ENCODE measurements at places on chromosomes 4 and X.

- DNase-seq: no peak
Observed at GRCh38 chr4:2930758-2931511, 32.3 kb downstream of the NOP14 start.

DNA sequence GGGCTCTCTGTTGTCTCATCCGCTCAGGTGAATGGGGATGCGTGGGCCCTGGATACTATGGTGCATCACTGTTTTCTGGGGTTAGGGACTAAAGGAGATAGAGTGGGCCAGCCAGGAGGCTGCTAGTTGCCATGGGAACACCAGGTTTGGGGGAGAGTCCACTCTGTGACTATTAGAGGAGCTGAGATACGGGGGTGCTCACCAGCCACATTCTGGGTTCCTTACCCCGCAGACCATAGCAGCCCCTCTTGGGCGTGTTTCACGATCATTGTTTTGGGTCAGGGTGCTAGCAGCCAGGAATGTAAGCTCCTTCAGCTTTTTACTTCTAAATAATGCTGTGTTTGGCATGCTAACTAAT is 4.6 kb downstream of the EFNB1 start:
- DNase-seq: no peak

DNA sequence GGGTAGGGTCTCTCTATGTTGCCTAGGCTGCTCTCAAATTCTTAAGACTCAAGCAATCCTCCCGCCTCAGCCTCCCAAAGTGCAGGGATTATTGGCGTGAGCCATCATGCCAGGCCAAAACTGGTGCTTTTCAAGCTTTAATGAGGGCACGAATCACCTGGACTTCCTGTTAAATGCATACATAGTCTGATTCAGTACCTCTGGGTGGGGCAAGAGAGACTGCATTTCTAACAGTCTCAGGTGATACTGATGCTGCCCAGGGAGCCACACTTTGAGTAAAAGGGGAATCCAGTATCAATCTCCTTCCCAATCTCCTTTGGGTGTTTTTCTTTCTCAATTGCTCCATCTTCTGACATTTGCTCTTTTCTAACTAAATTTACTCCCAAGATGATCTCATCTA is 96.5 kb downstream of the SH3RF1 start:
- DNase-seq: no peak

DNA sequence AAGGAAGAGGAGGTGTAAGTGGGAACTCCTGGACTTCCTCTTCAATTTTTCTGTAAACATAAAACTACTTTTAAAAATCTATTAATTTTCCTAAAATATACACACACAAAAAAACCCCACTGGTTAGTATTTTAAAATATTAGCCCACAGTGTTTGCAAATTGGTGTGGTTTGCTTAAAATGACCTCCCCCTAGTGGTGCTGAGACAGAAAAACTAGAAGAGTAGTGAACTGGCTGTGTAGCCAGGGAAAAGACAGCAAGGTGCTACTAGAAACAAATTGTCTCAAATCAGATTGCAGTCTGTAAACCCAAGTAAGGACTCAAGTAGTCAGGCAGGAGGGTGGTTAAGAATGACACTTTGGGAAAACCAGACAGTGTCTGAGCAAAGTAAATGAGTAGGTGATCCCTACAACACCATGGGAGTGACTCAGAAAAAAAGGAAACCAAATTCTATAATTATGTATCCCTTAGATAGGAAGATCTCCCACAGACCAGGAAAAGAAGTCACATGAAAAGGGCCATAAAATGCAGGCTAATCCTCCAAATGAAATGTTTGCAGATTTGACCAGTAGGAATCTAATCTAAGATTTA is 26.0 kb downstream of the AMTN start:
- no peak for DNase-seq

- no peak for DNase-seq
Observed at GRCh38 chr4:93764639-93765246, 63.8 kb upstream of the ATOH1 start.

DNA sequence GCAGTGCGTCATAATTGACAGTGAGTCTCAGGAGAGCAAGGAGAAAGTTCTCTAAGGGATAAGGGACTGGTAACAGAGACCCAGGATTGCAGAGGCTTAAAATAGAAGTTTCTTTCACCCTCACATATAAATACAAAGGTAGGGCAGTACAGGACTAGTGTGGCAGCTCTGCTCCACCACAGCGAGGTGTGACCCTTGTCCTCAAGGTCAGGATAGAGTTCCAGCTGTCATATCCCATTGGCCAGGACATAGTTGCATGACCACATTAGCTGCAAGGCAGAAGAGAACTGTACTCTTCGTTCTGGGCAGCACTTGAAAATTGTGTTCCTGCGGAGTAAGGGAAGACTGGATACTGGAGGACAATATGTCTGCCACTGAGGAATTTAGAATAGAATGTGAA is 94.5 kb downstream of the RS1 start:
- DNase-seq: no peak

DNA sequence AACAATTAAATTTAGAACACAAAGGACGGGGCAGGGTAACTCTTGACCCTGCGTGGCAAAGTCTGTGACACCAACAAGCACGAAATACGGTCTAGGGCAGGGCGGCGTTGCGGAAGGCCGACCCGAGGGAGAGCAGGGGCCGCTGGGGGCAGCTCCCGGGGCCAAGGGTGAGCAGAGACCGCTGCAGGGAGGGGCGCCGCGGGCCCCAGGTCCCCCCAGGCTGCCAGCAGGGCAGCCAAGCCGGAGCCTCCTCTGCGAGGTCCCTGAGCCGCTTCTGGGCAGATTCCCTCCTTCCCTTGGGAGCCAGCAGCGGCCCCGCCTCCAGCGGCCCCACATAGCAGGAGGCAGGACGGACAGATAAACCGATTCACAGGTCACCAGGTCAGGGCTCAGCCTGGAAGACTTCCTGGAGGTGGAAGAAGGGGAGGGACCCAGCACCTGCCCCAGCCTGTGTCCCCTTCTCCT is 90.2 kb downstream of the FAM53A start:
- no peak for DNase-seq

GRCh38 chr4:76892601-76893000 is 5.3 kb downstream of the SOWAHB start:
- DNase-seq: no peak

DNA sequence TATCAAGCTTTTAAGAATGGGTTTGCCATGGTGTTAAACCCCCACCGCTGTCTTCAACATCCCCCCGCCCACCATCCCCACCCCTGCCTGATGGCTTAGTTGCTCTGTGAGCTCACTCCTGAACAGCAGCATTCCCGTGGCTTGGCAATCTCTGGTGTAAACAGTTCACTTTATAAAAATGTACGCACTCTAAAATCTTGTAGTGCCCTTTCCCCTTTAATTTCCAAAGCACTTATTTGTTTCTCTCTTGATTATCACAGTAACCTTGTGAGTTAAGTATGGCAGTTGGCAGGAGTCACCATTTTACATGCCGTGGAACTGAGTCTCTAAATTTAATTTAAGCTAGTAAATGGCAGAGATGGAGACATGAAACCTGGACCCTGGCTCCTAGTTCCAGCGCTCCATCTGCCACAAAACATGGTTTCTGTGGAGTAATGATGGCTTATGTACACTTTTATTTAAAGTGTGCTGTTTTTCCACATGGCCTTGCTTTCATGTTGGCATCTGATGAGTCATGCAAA is 123.1 kb downstream of the AFF1 start:
- DNase-seq: no peak

GRCh38 chrX:77014377-77015372 is 432.5 kb upstream of the FGF16 start:
- DNase-seq: no peak

GRCh38 chr4:125392694-125393093 is 77.9 kb downstream of the FAT4 start:
- DNase-seq: no peak

DNA sequence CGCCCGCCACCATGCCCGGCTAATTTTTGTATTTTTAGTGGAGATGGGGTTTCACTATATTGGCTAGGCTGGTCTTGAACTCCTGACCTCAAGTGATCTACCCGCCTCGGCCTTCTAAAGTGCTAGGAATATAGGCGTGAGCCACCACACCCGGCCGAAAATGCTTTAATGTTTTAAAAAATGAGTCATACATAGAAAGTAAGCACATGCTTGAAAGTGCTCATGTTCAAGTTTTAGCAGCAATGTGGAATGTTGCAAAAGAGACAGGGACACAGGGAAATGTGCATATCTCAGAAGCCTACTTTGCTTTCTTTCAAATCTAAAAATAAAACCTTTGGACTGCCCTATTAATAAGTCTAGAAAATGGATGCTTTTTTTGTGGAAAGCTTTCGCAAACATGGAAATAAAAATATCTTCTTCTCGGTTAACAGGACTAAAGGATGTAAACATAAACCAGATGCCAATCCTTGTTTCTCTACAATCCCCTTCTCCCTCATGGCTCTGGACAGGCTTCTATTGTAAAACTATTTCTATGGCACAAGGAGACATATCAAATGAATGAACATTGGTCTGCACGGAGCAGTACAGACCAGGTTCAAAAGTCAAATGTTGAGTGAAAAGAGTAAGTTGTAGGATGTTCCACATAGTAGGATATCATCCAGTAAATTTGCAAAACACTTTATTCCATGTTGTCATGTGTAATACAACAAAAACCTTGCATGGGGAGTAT is 15.0 kb downstream of the MECP2 start:
- DNase-seq: no peak

DNA sequence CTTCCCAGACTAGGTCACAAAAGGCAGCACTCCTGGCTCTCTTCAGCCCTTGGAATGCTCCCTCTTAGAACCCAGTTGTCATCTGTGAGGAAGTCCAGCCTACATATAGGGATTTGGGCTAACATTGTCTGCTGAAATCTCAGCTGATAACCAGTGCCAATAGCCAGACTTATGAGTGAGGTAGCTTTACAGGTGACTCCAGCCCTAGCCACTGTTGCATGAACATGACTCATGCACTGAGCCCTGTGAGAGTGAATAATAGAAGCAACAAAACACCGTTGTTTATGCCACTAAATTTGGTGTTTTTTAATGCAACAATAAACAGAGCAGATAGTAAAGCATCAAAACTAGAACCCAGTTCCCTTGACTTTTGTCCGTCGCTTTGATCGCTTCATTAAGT is 433.2 kb downstream of the STIM2 start:
- DNase-seq: no peak

DNA sequence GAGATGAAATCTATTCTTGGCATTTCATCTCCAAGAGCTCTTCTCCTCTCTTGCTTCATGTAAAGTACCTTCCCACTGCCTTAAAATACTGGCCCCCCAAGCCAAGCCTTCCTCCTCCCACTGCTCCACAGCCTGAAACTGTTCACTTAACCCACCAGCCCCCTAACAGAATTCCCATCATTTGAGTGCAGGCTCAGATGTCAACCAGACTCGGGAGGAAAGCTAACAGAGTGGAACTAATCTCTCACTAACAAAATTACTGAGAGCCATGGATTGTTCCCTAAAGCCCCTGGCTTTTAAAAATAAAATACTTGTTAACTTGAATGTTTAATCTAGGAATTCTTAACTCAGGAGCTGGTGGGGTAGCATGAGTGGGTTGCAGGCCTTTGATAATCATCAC is 7.1 kb upstream of the DCUN1D4 start:
- no peak for DNase-seq

GRCh38 chrX:96752781-96753180 is 68.1 kb downstream of the DIAPH2 start:
- DNase-seq: no peak

DNA sequence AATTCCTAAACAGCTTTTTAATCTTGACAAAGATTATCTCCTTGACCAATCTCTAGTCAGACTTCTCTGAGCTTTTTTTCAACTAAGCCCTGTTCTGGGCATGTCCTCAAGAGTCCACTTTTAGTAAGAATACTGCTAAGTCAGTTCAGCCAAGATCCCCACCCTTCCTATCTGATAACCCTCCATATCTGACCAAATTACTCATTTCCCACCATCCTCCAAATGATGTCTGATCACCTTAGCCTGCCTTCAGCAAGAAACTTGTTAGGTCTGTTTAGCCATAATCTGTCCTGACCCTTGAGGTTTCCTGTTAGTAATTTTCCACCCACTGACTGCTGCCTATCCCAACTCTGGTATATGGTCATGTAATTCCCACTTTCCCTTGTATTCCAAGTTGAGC is 65.2 kb downstream of the FAM13A start:
- DNase-seq: no peak

DNA sequence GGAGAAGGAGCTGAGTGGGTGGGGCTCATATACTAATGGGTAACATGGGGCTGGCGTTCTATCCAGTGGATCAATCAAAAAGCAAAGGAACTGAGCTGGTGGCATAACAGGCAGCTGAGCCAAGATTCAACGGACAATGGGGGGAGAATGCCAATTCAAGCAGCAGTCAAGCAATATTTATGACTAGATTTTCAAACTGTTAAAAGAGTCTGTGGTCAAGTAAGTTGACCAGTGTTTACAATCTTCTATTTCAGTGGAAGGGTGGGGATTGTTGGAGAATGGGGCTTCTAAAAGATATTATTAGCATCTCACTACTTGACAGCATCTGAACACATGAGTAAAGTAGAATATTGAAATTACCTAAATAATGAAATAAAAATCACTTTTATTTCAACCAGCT is 64.9 kb upstream of the SCRG1 start:
- DNase-seq: no peak

DNA sequence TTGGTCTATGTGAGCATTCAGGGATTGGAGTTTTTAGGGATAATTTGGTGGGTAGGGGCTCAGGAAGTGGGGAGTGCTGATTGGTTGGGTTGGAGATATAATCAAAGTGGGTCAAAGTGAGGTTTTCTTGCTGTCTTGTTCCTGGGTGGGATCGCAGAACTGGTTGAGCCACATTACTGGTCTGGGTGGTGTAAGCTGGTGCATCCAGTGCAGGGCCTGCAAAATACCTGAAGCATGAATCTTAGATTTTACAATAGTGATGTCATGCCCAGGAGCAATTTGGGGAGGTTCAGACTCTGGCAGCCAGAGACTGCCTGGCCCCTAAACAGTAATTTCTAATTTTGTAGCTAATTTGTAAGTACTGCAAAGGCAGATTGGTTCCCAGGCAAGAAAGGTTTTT is 665.6 kb upstream of the PRKX start:
- no peak for DNase-seq

DNA sequence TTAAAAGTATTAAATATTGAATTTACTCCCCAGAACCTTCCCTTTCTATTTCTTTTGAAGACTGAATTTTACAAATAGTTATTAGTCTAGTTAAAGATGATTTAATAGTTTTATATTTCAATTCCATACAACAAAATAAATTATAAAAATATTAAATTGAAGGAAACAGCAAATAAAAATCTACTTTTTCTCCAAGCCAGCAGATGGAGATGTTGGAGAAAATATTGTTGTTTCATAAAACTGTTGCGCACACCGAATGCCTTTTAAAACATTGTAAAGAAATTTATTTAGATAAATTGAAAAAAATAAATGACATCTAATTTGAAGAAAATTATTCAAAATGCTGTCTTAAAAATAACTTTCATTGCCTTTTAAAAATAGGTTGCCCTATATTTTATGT is 5.5 kb downstream of the GRIA2 start:
- DNase-seq: no peak

DNA sequence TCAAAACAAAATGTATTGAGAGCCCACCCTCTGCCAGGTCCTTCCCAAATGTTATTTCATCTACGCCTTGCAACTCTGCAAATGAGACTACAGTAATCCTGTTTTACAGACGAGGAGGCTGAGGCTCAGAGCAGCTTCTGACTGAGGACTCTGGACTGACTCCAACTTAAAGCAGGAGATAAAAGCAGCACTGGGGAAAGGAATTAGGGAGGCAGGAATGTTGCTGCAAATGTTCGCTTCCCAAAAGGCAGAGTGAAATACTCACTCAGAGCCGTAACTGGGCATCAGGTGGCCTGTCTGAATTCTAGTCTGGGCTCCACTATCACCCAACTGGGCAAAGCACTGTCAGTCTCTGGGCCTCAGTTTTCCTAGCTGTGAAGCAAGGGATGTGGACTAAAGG is 94.7 kb upstream of the SRD5A3 start:
- DNase-seq: no peak
